ENCODE measurements at places on chromosomes 3 and 15. TPM values are rescaled to one million over a fixed set of nuclear protein-coding genes. Genes with fewer than 3 reads are reported as not detected.

Gene GALNT15
- polyA plus RNA-seq: not detected

Gene ABCF3
- polyA plus RNA-seq: 73.5 TPM

Gene PIK3R4
- polyA plus RNA-seq: 47.5 TPM

Gene ROPN1
- not detected for polyA plus RNA-seq

Gene FAM43A
- 3.5 TPM for polyA plus RNA-seq

Gene DTWD1
- polyA plus RNA-seq: 21.6 TPM

Gene BFSP2
- polyA plus RNA-seq: not detected

Gene RPP25
- polyA plus RNA-seq: 4.0 TPM

- no peak for DNase-seq
These were observed 121.0 kb upstream of the CDIN1 start for GRCh38 chr15:36458411-36458810.

DNA sequence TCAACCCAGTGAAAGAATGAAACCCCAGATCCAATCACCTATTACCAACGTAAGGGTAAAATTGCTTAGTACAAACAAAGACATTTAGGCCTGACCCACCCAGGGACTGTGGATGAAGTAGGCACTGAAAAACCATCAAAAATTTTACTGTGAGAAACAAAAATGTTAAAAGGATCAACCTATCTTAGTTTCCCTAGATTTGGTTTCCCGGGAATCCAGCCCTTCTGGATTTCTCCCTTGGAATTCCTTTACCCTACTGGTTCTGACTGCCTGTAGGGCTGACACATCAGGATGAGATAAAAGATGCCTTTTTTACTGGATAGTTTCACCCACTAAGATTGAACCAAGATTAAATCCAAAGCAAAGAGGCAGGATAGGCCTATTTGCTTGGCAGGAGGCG is 102.7 kb downstream of the SCAPER start:
- DNase-seq: no peak

- no peak for DNase-seq
These were observed 408.1 kb downstream of the WDR72 start for GRCh38 chr15:53351373-53351772.

DNA sequence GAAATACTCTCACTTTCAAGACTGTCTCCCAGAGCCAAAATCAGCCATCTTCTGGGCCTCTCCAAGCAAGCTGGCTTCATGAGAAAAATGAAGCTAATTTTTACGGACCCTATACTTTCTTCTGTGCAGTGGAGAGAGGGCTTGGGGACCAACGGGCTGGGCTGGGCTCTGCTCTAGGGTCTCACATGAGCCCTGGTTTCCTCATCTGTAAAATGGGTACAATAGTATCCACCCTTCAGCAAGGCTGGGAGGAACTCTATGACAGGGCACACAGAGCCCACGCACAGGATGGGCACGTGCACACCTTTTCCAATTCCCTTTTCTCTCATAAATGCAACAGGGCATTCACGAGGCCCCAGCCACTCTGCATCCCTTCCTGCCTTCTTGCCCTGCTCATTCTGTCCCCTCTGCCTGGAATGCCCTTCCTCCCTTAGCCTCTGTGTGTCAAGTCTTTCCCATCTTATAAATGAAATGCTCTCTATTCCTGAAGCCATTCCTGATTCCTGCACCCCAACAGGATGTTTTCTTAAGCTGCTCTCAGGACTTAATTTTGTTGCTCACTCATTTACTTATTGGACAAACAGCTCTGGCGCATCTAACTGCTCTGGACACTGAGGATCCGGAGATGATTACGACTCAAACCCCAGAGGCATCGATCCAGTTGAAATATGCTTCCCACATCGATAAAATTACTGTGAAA is 32.9 kb upstream of the SEC13 start:
- no peak for DNase-seq

DNA sequence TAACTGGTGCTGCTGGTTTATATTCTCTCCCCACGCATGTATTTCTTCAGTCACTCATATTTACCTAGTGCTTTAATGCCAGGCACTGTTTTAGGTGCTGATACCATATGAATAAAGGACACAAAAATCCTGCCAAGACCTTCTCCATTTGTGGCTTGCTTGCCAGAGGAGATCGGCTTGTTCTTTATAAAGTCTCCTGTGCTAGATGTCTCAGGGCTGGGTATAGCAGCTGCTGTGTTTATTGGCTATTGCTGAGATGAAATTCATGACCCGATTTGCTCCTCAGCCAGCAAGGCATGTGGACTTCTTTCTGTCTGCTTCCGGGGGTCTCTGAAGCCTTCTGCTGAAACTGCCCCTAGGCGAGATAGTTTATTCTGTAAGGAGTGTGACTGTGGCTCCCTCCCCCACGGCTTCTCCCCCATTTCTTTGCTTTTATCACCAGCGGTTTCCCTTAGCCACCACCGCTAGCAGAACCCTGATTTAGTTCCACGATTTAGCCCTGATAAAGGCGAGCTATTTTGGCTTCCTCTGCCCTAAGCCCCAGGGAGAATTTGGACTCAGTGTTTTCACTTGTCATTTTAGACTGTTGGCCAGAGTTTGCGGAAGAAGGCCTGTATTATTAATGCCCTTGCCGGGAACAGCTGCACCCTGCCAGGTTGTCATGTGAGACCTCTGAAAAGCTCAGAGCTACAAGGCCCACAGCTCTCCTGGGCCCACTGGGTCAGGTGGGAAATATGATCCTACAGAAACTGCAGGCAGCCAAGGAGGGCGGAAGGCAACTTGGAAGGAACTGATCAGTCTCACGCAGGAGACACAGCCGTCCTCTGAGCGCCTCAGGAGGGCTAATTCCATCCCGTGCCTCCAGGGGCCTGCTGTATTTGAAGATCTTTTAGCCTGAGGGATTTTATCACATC is 46.8 kb downstream of the ST6GAL1 start:
- DNase-seq: no peak

DNA sequence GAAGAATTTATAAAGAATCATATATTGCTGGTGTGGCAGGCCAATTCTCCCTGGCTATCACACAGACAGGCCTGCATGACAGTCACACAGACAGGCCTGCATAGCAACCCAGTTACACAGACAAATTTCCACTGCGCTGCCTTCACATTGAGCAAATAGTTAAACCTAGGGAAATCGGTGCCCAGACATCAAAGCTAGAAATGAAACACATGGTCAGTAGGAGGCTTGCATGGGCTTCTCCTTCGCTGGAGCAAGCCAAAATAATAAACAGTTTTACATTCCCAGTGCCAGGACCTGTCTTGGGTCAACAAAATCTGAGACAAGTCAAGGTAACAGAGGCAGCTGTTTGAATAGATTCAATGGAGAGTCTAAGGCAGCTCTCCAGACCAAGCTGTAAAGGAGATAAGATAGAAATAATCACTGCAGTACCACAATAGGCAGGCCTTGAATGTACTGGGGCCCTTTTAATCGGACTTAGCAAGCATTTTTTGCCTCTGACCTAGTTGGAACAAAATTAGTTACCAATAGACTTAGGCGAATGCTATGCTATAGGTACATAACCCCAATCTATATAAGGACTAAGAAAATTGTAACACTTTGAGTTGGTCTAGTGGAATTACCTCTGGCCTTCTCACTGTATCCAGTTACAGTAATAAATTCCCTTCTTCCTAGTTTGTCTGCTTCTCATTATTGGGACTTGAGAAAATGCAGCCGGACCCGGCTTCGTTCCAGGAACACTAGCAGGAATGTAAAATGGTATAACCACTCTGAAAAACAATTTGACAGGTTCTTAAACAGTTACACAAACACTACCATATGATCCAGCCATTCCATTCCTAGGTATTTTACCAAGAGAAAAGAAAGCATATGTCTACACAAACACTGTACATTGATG is 274.7 kb upstream of the UBE2E2 start:
- no peak for DNase-seq

DNA sequence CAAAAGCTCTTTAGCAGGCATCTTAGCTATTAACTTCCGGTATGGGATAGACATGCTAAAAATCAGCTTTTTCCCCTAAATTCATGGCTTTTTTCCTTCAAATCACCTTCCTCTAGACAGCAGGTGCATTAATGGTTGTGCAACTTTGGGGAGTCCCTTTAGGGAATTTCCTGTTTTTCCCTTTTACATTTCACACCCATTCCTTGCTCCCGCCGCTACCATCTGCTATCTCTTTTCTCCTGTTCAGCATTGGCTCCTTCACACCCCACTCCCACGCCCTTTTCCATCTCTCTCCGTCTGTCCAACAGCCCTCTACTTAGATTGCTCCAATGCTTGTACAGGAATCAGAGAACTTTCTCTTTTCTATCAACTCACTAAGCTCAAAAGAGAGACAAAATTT is 43.4 kb downstream of the FEZF2 start:
- no peak for DNase-seq

DNA sequence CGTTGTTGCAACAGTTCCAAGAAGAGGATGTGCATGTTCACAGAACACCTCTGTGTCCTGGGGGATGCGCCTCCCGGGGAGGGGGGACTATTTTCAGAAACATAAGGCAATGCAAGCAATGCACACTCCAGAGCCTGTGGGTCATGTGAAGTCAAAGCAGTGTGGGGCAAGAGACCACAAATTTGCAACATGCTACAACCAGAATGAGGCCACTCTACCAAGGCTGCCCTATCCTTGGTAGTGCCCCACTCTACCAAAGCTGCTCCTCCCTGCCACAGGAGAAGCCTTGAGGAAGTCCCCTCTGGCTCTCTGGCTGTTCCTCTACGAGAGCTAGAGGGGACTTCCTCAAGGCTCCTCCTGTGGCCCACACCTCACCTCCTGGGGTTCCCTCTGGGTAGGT is 8.4 kb upstream of the NR2C2 start:
- DNase-seq: no peak

DNA sequence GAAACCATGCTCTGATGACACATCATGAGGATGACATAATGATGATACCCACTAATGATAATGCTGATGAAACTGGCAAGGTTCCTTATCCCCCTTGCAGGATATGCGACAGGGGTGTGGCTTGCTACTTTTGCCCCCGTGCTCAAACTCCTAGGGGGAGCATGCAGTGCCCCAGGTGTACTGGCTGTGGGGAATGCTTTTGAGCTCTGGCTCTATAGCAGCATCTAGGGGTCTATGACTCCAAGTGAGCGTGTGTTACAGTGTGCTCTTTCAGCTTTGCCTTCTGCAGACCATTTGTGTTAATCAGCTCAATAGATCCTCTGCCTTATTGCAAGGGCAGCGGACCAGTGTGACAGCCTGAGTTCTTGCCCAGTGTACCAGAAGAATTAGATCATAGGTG is 1239.5 kb downstream of the SI start:
- no peak for DNase-seq

DNA sequence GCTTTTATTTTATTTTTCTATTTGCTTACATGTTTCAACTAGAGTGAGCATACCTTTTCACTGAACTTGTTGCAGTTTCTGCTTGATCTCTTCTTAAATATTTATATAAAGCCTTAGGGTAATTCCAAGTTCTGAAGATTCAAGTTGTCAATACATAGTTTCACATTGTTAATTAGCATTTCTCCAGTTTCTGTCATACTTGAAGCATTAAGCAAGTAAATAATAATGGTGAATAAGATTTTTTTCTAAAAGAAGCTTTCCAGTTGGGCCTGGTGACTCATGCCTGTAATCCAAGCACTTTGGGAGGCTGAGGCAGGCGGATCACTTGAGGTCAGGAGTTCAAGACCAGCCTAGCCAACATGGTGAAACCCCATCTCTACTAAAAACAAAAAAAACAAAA is 53.9 kb downstream of the CALML4 start:
- no peak for DNase-seq

DNA sequence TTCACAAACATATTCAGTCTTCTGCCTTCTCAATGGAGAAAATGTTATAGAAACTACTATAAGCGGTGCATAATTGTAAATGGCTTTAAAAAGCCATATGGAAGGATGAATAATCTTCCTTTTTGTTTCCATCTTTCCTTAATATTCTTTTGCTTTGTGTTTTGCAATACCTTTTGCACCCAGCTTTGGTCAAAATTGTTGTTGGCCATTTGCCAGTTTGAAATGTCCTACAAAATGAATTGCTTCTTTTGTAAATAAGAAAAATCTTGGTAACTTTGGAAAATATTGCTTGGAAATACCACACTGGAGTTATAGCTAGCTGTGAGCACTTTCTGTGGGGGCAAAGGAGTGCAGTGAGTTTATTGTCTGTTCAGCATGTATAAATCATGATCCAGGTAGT is 93.5 kb upstream of the NR2F2 start:
- DNase-seq: no peak

DNA sequence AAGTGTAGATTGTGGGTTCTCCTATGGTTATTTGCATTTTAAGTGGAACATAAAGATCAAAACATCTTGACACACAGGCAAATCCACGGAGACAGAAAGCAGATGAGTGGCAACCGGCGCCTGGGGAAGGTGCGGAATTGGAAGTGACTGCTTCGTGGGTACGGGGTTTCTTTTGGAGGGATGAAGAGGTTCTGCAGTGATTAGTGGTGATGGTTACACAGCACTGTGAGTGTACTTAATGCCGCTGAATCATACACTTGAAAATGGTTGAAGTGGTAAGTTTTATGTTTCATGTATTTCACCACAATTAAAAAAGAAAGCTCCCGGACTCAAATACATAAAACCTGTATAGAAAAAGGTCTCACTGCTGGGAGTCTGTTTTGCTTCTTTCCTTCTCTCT is 18.5 kb upstream of the VPS33B start:
- DNase-seq: no peak

DNA sequence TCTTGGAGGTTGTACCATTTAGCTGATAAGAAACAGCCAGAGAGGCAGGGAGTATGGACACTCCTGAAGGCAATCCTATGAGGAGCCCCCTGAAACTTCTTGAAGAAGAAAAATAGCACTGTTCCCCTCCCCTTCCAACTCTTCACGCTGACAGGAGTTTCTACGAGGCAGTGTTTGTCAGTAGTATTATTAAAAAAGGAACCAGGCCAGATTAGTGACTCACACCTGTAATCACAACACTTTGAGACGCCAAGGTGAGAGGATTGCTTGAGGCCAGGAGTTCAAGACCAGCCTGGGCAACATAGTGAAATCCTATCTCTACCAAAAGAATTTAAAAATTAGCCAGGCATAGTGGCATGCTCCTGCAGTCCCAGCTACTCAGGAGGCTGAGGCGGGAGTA is 38.7 kb downstream of the WWTR1 start:
- DNase-seq: no peak

- no peak for DNase-seq
These were observed 207.6 kb upstream of the NSMCE3 start for GRCh38 chr15:29477256-29477655.

- no peak for DNase-seq
These were observed at the start of gene CGNL1 for GRCh38 chr15:57375827-57376695. Gene CGNL1 (plus strand): TSS chr15:57376505. CDS start chr15:57438000, 61,495 bp downstream.

DNA sequence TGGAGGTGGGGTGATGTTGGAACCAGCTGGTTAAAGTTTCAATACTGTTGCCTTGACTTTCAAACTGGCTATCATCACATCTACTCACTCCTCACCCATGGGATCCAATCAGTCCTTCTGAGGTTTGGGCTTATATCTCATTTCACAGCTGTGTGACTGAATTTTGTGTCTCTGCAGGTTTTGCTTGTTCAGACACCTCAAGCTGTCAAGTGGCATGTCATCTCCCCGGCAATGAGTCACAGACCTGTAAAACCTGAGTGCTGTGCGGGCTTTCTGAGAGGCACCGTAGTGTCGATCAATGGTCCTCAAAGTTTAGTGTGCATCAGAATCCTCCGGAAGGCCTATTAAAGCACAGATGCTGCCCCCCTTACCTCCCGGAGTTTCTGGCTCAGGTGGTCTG is 86.4 kb upstream of the RORA start:
- no peak for DNase-seq
